Left lobe of liver (tissue), 2 donors: ENCODE measurements at places on chromosomes 3 and 15.

DNA sequence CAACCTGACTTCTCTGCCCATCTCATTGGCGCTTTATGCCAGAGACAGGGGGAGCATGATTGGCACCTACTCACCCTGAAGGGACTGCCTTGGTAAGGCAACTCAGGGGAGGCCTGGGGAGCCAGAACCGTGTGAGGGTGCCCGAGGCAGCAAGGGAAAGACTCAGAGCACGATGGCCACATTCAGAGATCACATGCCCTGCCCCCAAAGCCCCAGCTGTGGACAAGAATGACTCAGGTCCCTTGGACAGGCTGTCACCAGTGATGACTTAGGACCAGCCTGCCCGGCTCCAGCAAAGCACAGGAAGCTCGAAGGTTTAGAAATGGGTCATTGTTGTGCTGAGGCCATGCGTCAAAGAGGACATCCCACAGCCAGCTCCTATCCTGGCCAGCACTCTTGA is 49.1 kb upstream of the LIMD1 start:
- DNase-seq = peak; percentile 46

DNA sequence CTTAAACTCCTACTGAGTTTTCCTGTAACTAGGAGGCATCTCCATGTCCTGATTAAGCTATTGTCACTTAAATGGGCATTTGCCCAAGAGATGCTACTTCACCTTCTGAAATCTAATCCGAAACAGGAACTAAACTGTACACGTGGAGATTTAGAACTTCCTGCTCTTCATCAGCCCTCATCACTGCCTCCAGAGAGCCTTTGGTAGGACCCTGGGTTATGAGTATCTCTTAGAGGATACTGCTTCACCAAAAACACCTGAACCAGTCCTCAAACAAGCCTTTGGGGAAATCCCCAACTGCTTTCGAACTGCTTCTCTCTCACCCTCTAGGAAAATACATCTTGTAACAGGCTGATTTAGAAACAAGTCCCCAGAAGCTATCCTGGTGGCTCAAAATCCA is 320.3 kb downstream of the GAP43 start:
- no peak for DNase-seq

DNA sequence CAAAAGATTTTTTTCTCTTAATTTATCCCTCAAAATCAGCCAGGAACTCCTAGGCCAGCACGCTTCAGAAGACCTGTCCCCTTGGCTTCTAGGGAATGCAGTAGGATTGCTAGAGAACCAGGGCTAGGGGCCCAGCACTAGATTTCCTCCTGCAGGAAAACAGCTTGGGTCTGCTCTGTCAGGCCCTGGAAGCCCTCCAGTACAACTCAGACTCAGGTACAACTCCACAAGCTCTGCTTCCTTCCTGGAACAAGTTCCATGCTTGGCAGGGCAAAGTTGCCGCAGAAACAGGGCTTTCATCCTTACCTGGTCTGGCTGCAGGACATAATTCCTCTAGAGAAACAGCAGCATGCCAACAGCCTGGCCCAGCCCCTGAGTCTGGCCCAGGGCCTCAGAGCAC is 96.1 kb upstream of the CTNNB1 start:
- no peak for DNase-seq

DNA sequence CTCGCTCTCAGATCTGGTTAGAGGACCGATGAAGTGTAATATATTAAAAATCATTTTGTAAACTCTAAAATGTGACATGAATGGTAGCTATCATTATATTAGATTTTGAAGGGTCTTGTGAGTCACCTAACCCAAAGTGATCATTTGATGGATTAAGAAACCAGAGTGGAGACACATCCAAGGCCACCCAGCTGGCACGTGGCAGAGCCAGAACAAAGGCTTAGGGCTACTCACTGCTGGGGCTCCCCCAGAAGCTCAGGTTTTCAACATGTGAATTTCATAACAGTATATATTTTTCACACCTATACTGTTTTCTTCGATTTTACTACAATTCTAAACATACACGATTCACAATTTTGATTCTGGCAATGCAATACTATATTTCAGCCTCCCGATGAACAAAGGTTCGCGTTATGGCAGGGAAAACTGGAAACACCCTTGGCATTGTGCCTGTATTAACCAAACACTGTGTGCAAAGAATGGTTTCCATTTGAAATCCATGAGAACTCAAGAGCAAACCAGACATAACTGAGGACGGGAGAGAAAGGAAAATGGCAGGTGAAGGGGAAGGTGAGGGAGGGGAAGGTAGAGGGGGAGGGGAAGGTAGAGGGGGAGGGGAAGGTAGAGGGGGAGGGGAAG is 88.9 kb downstream of the ADAMTS17 start:
- peak; percentile 18 for DNase-seq

GRCh38 chr3:38313263-38313662 is 31.2 kb downstream of the SLC22A14 start:
- no peak for DNase-seq

GRCh38 chr15:69265347-69265955 is 33.3 kb upstream of the PAQR5 start:
- no peak for DNase-seq

DNA sequence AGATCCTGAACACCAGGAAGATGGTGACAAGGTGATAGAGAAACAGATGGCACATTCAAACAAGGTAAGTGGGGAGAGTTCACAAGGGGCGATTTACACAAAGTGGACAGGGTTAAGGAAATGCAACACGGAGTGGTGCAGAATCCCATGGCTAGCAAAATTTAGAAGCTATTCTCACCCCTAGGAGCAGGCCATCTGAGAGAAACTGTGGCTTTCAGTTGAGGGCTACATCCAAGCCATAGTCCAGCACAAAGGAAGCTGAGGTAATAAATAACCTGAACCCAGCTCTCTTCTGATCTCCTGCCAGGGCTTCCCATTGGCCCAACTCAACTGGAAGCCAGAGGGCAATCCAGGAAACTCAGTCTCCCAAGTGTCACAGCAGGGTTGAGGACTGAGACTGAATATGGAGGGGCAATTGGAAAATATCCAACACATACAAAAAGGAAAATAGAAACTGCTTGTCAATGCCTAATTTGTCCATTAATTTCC is 1.2 kb upstream of the ZNF445 start:
- no peak for DNase-seq

GRCh38 chr3:59016930-59017616 is 32.8 kb downstream of the CFAP20DC start:
- DNase-seq = peak; percentile 73

DNA sequence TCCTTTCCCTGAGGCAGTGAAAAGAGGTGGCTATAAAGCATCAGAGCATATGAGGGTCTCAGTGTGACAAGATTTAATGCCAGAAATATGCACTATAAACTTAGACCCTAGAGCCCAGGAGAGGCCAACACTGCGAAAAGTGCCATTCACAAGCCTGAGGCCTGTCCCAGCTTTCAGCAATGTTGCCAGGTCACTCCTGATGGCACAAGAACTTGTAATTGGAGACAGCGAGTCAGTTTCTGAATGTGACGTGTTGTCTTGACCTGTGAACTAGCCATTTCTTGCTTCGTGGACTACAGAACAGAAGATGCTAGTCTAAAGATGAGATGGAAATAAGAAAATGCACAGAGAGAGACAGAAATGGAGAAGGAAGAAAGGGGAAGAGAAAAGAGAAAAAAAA is 87.9 kb downstream of the WDR72 start:
- DNase-seq = no peak

DNA sequence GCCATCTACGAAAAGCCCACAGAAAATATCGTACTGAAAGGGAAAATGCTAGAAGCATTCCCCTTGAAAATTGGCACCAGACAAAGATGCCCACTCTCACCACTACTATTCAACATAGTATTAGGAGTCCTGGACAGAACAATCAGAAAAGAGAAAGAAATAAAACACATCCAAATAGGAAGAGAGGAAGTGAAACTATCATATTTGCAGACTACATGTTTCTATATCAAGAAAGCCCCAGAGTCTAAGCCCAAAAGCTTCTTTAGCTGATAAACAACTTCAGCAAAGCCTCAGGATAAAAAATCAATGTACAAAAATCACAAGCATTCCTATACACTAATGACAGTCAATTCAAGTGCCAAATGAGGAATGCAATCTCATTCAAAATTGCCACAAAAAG is 15.6 kb downstream of the OR5K3 start:
- DNase-seq = no peak

- DNase-seq = peak; percentile 85
These were observed 3.2 kb downstream of the ZXDC start for GRCh38 chr3:126472277-126473006.

DNA sequence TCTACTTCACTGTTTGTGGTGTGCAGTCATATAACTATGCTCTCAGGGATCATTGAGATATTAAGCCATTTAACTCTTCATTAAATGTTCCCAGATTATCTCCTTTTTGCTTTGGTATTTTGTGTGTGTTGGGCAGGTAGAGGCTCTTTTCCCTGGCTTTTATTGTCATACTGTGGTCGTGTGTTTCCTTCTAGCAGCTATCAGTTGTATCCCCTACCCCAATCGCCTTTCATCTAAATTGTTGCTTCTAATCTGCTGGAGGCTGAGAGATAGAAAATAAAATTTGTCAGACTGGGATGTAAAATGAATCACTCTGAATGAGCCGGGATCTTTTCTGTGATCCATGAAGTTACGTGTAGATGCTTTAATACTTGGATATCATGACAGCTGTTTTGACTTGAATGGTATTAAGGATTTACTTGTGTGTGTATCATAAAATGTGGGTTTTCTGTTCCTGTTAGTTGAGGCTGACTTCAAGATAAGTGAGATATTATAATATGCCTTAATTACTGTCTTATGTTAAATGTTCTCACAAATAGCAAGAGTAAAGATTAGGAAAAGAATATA is 9.2 kb downstream of the NFKBIZ start:
- no peak for DNase-seq

GRCh38 chr3:155031186-155031585 is 48.9 kb upstream of the MME start:
- no peak for DNase-seq

GRCh38 chr15:88326924-88327323 is 70.4 kb upstream of the NTRK3 start:
- DNase-seq = no peak

DNA sequence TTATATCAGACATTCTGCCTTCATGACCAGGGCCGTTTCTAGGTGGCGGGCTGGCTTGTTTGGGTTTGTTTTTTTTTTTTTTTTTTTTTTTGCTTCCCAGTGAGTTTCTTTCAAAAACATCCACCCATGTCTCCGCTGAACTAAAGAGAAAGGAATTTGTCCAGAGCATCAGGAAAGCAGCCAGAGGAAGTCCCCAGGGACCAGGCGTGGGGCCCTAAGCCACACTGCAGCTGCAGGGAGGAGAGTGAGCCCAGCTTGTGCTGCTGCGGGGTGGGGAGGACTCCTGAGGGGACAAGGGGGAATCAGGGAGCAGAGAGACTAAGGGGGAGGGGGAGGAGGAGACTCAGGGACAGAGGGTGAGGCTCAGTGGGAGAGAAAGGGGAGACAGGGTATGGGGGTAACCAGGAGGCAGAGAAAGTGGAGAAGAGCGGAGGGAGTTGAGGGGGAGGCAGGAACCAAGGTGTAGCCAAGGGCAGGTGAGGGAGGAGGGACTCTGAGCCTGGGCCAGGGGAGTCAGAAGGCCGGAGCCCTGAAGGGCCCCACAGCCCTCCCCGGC is 49.5 kb downstream of the CYP11A1 start:
- no peak for DNase-seq

DNA sequence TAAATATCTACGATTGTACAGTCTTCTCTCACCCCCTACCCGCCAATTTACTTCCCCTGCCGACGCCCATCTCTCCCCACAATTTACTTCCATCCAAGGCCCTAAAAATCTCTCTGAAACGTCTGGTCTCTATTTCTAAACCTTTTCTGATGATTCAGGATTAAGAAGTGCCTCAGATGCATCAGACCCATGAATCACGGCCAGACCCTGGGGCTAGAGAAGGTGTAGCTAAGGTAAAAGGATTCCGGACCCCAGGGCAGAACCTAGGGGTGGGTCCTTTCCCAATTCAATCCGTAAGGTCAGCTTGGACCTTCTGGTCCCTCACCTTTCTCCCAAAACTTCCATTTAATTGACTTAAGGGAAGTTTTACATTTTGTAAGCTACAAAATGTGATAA is 46.4 kb downstream of the LRIG1 start:
- DNase-seq = no peak

DNA sequence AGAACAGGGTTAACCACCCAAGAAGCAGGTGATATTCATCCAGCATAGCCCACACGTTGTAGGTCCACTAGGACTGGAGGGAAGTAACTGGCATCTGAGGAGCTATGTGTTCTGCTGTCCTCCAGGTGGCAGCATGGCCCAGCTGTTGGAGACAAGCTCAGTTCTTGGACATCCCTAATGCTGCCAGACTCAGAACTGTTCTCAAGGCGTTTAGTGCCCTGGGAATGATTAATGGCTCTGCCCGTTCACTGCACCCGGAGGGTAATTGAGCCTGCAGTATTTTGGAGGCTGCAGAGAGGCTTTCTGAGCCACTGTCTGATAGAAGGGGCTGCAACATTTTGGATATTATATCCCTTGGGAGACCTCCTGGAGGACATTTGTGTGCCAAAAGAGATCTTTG is 521.3 kb upstream of the SEMA6D start:
- peak; percentile 75 for DNase-seq

DNA sequence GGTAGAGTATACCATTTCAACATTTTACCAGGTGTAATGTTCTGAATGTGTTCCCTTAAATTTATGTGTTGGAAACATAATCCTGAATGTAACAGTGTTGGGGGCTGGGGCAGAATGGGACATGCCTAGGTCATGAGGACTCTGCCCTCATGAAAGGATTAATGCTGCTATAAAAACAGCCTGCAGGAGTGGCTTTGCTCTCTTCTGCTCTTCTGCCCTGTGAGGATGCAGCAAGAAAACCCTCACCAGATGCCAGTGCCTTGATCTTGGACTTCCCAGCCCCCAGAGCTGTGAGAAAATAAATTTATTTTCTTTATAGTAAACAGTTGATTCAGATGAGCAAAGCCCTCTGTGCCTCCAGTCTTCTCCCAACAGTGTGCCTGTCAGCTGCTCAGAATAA is 326.0 kb upstream of the ONECUT1 start:
- DNase-seq = no peak

- no peak for DNase-seq
These were observed 4.9 kb upstream of the PLOD2 start for GRCh38 chr3:146165877-146166276.

- no peak for DNase-seq
These were observed 22.8 kb downstream of the ATP2C1 start for GRCh38 chr3:130916507-130917167.

DNA sequence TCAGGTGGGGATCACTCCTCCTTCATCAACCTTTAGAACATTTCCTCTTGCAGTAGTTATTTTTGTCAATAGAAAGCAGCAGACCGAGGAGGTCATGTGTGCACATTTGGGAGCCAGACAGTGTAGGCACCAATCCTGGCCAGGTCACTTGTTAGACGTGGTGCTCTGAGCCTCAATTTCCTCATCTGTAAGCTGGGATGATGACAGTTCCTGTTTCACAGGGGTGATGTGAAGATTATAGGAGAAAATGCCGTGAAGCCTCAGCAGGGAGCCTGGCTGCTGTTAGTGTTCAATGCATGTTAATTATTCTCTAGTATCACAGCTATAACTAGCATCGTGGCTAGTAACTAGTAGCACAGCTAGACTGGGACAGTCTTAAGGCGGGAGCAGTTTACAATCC is 64.7 kb downstream of the ATP2B2 start:
- DNase-seq = no peak

DNA sequence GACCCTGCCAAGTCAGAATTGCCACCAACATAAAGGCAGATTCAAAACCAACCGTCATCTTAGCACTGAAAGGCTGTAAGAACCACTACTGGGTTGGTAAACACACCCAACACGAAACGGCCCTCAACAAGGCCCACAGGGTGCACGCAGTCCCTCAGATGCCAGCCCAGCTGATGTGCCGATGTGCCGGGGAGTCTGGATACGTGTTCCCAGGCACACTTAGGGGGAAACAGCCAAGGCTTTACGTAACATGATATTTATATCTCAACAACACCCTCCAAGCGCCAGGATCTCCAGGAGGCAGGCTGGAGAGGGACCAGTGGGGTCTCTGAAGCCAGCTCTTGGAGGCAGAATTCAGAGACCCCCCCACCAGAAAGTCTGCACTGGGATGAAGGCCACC is 14.2 kb downstream of the POC1A start:
- DNase-seq = no peak
